ENCODE measurements at places on chromosomes 3 and 15.

DNA sequence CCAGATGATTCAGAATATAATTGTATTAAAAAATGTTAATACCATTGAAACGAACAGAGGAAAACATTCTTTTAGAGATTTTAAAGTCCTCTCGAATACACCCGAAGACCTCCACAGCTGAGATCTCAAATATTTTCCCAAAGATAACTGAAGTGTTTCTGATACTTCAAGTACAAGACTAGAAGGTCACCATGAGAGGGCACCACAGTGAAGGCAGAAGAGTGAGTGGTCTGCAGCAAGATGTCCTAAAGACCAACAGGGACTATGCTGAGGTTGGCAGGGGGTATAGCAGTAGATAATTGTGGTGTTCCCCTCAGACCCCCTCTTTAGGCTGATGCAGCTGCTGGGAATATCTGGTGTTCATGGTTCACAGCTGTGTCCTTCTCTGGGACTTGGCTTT lies 156.5 kb downstream of the PDCD6IP start:
- no peak for DNase-seq

GRCh38 chr3:126763035-126763434 lies 59.0 kb downstream of the CHCHD6 start:
- DNase-seq: no peak

DNA sequence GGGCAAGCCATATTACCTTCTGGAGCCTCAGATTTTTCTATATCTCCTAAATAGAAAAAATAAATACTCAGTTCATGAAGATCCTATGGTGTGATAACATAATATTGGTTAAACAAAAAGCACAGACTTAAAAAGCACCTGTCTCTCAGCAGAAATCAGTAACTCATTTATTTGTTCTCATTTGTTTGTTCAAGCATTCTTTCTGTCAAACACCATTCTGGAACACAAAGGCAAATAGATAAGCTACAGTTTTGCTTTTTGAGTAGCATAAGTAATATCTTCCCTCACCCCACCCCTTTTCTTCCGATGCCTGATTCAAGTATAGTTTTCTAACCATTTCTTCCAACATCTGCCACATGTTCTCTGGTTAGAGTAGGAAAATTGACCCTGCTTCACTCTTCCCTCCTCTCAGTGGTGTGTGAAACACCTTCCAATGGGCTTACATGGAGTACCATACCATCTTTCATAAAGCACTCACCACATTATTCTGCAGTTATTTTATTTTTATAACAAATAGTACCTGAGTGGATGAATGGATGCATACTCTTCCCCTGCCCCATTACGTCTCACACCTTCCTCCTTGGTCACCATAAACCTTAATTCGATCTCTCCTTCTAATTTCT lies 8.4 kb upstream of the IL1RAP start:
- no peak for DNase-seq

DNA sequence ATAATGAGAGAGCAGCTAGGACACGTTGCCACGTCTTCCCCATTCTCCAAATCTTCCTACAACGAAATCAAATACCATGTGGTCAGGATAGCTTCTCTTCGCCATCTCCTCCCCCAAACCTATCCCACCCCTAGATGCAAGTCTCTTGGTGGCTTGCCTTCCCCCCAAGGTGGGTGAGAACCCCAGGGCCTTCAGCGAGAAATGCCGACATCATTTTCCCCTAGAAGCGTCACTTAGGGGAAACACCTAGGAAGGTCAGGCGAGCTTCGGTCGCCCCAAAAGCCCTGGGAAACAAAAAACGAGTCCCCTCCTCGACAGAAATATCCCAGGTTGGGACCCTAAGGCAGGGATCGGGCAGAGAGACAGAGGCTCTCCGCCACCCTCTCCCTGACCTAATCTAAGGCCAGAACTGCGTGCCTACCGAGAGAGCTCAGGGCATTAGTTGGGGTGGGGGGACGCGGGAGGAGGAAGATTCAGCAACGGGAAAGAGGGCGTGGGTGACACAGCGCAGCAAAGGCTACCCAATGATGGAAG lies 502 bp downstream of the DPH3 start:
- DNase-seq: no peak
